Spleen (tissue), 13 donors: ENCODE measurements at places on chromosomes 11 and 22. TPM values are rescaled to one million over a fixed set of nuclear protein-coding genes. Genes with fewer than 3 reads are reported as not detected.
A peak's percentile ranks its signal among the peaks of the same experiment; 100 is the strongest.

DNA sequence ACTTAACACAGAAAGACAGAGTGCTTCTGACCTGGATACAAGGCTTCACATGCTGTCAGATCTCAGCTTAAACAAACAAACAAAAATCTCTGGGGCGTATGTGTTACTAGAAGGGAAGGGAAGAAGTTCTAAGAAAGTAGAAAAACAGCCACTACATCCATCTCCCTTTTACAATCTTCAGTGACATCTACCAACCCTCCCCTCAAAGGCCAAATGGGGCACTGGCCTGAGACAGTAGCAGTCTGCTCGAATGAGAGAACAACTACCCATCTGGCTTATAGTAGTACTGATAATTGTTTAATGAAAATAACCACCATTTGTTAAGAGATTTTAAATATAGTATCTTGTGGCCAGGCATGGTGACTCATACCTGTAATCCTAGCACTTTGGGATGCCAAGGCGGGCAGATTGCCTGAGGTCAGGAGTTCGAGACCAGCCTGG is 29.4 kb downstream of the CCDC83 start:
- DNase-seq, result no peak

- DNase-seq, result no peak
These were observed 32.1 kb downstream of the GDPD5 start for GRCh38 chr11:75493626-75494025.

DNA sequence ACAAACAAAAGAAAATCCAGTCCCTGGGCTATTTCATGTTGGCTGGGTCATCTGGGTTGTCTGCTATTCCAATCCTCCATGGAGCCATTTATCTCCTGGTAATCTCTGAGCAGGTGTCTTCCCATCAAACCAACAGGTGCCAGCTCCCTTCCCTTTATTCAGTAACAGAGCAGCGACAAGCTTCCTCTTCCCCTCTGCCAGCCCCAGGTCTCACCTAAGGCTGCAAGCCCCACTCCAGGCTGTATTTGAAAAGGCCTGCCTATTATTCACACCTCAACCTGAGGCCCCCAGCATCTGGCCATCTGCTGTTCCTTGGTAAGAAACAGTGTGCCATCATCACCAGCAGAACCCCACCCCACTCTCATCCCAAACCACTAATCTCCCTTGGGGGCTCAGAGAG is 436.2 kb downstream of the BUD13 start:
- no peak for DNase-seq

GRCh38 chr11:21630934-21631478 is 561.9 kb upstream of the ANO5 start:
- no peak for DNase-seq

DNA sequence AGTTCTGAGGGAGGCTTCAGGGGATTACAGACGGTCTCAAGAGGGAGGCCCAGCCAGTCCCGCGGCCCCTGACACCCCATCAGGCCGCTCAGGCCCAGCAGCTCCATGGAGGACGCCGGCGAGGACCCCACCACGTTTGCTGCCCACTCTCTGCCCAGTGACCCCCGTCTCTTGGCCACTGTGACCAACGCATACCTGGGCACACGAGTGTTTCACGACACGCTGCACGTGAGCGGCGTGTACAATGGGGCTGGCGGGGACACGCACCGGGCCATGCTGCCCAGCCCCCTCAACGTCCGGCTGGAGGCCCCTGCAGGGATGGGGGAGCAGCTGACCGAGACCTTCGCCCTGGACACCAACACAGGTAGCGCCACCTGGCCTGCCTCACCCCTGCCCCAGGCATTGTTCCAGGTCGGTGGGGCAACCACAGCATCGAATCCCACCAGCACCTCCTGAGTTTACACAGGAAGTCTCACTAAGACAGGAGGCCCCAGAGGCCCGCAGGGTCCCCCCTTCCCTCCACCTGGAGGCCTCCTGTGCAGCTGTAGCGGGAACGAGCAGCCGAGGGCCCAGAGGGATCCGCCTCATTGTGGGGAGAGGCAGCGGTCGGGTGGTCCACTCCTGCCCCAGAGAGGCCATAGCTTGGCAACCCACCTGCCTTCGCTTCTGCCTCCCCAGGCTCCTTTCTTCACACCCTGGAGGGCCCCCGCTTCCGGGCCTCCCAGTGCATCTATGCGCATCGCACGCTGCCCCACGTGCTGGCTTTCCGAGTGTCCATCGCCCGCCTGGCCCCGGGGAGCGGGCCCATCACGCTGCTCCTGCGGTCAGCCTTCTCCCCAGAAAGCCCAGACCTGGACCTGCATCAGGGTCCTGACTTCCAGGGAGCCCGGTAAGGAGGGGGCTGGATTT is 1.0 kb downstream of the PGGHG start:
- peak; percentile 83 for DNase-seq

GRCh38 chr11:63804259-63804658 is 9.0 kb upstream of the SPINDOC start:
- no peak for DNase-seq

DNA sequence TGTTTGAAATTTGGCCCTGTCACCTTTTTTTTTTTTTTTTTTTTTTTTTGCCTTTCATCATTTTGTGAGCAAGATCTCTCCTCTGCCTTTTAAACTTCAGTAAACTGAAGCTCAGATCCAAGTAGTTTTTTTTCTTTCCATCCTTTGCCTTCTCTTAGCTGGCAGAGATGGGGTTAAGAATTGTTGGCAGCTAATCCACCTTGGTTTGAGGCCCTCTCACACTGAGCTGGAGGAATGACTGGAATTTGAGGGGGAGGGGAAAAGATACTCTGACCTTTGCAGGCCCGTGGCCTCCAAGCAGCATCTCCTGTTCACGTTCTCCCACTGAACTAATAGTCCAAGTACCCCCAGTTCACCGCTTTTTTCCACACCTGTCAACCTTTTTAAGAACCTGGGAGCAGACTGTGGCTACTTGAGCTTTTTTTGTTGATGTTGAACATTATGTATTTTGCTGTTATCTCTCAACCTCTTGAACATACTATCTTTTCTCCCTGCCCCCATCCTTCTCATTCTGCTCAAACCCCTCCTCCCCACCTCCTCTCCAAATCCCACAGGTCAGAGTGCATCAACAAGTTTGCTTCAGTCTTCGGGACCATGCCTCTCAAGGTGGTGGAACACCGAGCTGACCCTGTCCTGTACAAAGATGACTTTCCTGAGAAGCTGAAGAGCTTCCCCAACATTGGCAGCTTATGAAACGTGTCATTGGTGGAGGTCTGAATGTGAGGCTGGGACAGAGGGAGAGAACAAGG is 66.2 kb downstream of the ALX4 start:
- DNase-seq, result no peak

GRCh38 chr11:66347425-66348276 is at the start of gene B4GAT1:
Gene B4GAT1, minus strand, starts transcription at chr11:66347629. Its CDS starts 84 bp downstream, at chr11:66347545.
- peak; percentile 88 for DNase-seq

DNA sequence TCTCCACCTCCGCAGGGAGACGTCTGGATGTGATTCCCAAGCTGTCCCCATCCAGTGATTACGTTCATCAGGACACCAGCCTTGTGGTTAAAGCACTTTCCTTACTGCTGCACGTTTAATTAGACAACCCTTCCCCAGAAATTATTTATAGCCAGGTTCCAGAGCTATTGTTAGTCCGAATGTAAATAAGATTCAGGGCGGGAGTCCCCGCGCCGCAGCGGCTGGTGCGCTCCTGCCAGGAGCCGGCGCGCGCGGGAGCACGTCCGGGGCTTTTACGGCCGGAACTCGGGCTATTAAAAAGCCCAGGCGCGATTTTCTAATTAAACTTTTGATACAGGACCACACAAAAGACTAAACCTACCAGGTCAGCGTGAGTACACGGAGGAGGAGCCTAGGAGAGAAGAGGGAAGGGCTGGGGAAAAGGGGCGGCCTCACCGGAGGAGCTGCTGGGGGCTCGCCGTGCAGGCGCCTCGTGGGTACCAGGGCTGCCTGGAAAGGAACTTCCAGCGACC is 538.3 kb downstream of the OPCML start:
- no peak for DNase-seq

Gene NLRX1
- total RNA-seq, result 15.4 TPM

Gene HEPN1
- total RNA-seq, result 0.25 TPM

Gene CHST1
- total RNA-seq, result 18.9 TPM
